ENCODE measurements at places on chromosomes 4 and X. TPM values are rescaled to one million over a fixed set of nuclear protein-coding genes. Genes with fewer than 3 reads are reported as not detected.

PIR gene
- 1.3 TPM for total RNA-seq

MYOZ2 gene
- not detected for total RNA-seq

MFAP3L gene
- total RNA-seq, result 0.27 TPM

RNF212 gene
- total RNA-seq, result 3.2 TPM

GPRASP1 gene
- 1.6 TPM for total RNA-seq

STARD8 gene
- 0.20 TPM for total RNA-seq

ADH1A gene
- total RNA-seq, result not detected

LGI2 gene
- total RNA-seq, result not detected

MAGEA11 gene
- total RNA-seq, result not detected

HPSE gene
- 24.6 TPM for total RNA-seq

TDO2 gene
- not detected for total RNA-seq

FRG1 gene
- 61.2 TPM for total RNA-seq

ADGRL3 gene
- total RNA-seq, result not detected

BEND4 gene
- 0.05 TPM for total RNA-seq

RAPGEF2 gene
- 20.4 TPM for total RNA-seq

- no peak for DNase-seq
These were observed 391.4 kb upstream of the DIPK2B start for GRCh38 chrX:45592101-45592500.

GRCh38 chr4:101421386-101421785 is 74.1 kb upstream of the PPP3CA start:
- DNase-seq, result no peak

GRCh38 chr4:67899096-67899495 is 15.3 kb upstream of the TMPRSS11D start:
- DNase-seq, result no peak

DNA sequence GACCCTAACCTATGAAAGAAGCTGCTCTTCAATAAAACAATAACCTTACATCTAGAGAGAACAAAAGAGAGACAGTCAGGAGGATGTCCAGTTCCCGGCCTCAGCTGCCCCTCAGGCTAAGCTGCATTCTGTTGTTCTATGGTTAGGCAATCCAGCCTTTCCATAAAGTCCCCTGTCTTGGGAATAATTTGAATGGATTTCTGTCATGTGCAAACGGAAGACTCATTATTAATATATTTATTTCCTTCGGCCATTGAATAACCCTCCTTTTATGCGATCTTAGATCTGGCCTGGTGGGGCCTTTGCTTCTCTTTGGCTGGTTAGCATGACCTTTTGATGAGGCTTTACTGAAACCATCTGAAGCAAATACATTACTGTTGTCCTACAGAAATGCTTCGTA is 80.1 kb downstream of the ANKRD50 start:
- no peak for DNase-seq

DNA sequence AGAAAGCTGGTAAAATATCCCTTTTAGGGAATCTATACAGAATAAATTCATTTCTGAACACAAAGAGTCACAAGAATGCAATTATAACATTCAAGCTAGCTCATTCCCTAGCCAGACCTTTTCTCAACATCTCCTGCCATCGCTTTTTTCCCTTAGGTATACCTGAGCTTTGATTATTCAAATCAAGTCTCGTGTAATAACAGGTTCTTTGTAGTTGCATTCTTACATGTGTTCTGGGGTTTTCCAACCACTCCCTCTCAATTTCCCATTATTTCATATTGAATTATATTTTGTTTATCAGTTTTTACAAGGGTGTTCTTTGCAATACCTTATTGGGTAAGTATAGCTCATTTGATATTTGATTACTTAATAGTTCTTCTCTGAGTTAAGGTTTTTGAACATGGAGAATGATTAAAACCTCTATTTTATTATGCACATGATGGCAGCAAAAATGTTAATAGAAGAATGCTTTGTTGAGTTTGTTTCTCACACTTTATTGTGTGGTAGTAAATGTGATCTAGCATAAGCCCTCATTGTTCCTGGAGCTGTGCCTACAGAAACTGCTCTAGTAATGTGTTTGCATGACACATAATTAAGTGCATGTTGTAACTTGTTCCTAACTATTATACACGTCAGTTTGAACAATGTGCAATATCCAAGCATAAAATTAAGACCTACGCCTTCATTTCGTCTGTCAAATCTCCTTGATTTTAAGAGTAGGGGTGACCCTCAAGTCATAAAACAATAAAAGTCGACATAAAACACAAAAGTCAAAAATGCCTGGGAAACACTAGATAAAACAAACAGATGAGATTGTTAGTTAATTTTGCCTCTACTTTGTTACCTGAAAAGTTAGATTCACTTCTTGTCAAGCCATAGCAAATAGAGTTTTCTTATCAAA is 124.0 kb upstream of the POF1B start:
- DNase-seq, result no peak

- no peak for DNase-seq
These were observed 63.7 kb upstream of the FBXW7 start for GRCh38 chr4:152599636-152600035.

DNA sequence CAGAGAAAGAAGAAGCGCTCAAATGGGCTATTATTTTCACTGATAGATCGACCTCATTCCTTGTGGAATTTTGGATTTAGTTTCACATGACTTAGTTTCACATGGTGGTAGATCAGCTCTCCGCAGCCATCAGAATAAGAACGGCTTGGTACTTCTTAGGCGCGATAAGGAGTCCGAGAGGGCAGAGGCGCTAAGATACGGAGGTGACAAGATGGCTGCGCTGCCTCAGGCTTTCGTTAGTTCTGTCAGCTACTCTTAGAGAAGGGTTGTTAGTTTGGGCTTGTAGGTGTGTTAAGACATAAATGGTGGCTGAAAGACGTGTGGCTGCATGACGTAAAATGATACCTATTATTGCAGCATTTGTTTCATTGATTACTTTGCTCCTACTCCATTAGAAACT is 169.1 kb downstream of the UNC5C start:
- DNase-seq, result no peak

DNA sequence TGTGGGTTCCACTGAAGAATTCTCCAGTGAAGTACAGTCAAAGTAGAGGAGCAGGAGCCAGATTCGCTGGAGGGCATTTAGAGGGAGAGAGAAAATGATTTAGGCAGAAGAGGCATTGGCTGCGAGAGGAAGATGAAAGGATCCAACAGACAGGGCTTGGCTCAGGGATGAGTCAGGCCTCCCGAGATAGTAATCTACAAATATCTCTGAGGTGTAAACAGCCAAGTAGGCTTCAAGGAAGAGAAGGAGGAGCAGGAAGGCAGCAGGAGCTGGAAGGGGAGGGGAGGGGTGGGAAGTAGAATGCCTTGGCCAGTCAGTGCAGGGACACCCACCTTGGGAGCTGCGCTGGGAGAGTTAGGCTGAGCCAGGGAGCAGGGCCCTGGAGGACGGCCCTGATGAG is 55.5 kb downstream of the PJA1 start:
- no peak for DNase-seq

GRCh38 chr4:100848841-100849240 is 331.0 kb upstream of the EMCN start:
- no peak for DNase-seq

DNA sequence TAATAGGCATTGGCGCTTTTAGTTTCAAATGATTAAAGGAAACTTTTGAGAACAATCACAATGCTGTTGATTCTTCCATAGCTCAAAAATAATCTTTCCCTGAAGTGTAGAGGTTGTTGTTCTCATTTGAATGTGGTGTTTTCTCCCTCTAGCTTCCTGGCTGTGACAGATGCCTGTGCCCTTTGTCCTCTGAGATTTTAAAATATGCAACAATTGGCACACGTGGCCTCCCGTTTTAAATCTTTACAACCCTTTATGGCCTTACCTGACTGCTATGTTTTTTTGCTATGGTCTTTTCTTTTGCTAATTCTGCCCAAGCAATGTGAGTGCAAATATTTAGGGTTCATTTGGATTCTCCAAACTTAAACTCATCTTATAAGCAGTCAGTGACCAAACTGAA is 22.9 kb upstream of the CASK start:
- DNase-seq, result no peak

DNA sequence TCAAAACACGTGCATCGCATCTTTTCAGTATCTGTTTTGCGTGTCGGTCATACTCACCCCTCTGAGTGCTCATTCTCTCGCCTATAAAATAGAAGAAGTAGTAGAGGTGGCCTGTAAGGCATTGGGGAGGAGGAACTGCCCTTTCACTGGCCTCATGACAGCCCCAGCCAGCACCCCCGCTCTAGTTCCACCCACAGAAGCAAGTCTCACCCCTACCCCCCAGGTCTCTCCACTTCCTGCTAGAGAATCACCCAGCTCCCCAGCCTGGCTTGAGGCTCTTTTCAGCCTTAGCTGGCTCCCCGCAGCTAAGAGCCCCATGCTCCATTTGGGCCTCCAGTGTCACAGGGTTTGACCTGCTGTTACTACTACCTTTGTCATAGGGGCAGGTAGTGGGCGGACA is 11.8 kb downstream of the HDAC6 start:
- DNase-seq, result no peak

DNA sequence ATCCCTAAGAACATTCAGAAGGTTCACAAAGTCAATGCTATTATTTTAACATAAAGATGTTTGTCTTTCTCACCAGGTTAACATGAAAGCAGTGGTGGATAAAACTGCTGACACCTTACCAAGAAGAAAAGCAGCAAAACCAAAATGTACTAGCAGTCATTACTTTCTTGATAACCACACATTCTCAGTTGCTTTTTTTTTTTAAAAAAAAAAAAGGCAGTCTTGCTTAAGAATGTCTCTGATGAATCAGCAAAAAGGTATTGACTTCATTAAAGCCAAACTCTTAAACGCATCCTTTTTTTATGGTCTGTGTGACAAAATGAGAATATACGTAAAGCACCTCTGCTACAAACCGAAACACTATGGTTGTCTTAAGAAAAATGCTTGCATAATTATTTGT is 31.9 kb downstream of the CDKL2 start:
- DNase-seq, result no peak

DNA sequence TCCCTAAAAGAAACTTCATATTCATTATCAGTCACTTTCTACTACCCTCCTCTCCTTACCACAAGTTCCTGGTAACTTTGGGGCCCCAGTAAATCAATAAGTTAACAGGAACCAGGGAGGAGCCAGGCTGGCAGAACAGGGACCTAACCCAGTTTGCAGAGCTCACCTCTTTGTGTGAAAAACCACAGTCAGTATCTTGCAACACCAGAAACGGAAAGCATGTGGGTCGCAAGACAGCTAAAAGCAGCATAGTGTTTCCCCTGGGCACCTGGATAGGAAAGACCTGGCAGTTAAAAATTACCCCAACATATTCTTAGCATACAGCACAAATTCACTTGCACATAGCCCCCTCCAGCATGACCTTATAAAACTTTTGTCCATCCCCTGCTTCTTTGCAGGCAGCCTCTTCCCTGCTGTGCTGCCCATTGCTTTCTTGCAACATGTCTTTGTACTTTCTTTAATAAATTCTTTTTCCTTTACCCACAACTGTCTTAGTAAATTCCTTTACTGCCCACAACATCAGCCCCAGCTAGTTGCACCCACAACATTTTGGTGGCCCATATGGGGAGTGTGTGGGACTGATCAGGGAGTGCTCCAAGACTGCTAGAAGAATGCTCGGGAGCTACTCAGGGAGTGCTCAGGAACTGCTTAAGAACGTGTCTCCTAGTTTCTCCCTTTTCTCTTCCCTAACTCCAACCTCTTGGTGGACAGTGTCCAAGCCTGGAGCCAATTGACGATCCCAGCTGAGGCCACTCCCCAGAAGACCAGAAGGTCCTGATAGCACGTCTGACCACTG is 83.4 kb downstream of the MSN start:
- peak; percentile 63 for DNase-seq

GRCh38 chr4:139134403-139134802 is 42.6 kb downstream of the ELF2 start:
- no peak for DNase-seq

DNA sequence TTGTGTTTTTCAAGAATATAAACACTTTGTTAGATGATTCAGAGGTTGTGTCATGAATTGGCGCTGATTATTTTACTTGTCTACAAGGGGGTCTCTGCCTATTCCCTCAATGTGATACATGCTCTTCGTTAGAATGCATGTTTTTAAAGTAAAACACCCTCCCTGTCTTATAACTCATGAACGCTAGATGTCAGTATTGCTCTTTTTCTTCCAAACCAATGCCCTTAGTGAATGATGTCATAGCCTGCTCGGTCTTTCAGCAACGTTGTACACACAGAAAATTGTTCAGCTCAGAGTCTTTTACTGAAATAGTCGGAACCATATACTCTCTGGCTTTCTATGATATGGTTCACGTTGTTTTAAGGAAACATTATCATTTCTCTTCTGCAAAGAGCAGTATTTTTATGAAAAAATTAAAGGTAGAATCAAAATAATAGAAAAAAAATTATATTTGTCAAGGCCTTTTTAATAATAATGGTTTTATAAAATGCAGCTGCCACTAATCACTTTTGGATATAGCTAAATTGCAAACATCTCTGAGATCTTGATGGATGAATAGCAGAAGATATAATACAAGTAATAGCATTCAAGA is 292.9 kb downstream of the TLL1 start:
- DNase-seq, result peak; percentile 17

DNA sequence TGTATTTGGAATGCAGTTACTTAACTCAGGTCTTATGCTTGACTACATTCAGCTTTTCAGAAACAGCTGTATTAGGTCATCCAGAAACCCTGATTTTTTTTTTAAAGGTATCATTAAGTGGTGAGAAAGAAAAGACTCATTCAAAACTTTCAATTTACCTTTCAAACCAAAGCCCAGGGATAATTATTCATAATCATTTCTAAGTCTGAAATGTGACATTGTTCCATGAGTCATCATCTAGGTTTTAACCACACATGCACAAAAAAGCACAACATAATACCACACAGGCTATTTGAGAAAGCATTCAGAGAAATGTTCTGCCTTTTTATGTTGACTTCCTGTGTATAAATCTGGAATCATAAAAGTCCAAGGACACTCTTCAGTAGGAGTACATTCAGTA is 288.2 kb downstream of the IL1RAPL2 start:
- no peak for DNase-seq

- DNase-seq, result no peak
These were observed 40.7 kb downstream of the MTTP start for GRCh38 chr4:99615170-99615820.

DNA sequence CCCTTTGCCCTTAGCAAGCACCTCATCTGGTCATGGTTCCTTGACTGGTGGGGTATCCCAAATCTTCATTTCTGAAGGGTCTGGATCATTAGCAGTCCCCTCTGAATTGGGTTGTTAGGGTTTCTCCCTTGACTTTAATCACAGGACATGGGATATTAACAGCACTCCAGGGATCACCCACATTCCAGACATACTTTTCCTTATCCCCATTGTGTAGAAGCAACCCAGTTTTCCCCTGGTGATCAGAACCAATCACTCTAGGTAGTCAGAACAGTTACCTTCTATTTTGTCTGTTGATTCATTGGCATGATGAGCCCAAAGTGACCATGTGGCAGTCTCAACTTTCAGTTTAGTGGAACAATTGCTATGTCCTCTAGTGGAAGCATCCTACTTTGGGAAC is 29.1 kb upstream of the GRSF1 start:
- DNase-seq, result no peak

DNA sequence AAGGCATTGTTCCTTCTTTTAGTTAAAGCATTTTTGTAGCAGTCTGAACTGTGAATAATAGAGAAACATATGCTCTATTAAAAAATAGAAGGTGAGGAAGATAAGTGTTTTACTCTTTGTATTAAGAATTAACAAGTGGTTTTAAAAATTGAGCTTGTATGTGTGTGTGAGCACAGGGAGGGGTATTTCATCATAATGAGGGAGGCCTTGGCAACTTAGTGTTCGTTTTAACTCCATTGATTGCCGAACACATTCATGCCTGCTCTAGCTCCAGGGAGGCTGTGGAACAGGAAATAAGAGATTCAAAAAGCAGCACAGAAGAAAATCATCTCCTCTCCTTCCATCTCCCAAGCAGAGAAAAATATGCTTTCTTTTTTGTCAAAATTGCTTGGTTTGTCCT is 14.8 kb downstream of the SHROOM3 start:
- no peak for DNase-seq

- no peak for DNase-seq
These were observed 205.8 kb upstream of the BOD1L1 start for GRCh38 chr4:13833171-13833804.

Measured in activated CD4-positive, alpha-beta T cell treated with anti-CD3 and anti-CD28 coated beads, Interleukin-2, amount 10 ng/mL, durations not matched to agents 7 days and 5 days (primary cell).